ENCODE measurements at places on chromosomes 6 and 20.

GRCh38 chr6:133587546-133588160 lies 301.3 kb upstream of the TCF21 start:
- DNase-seq = no peak

GRCh38 chr6:36735110-36736071 lies 37.8 kb downstream of the RAB44 start:
- DNase-seq = no peak

DNA sequence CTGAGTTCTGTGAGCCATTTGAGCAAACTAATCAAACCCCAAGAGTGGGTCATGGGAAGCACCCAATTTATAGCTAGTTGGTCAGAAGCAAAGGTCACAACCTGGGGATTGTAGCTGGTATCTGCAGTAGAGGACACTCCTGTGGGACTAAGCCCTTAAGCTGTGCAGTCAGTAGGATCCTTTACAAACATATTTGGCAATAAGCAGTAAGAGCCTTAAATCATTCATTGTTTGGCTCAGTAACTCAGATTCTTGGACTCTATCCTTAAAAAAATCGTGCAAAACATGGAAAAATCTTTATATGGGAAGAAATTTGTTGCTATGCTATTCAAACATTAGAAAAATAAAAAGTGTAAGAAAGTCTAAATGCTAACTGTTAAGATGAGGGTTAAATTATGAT lies 29.9 kb downstream of the FRK start:
- no peak for DNase-seq

GRCh38 chr6:163655217-163656121 lies 241.0 kb downstream of the QKI start:
- no peak for DNase-seq

GRCh38 chr20:20582734-20583133 lies 129.7 kb downstream of the RALGAPA2 start:
- no peak for DNase-seq

- no peak for DNase-seq
Observed at GRCh38 chr20:38355161-38356012, 9.1 kb downstream of the LBP start.

DNA sequence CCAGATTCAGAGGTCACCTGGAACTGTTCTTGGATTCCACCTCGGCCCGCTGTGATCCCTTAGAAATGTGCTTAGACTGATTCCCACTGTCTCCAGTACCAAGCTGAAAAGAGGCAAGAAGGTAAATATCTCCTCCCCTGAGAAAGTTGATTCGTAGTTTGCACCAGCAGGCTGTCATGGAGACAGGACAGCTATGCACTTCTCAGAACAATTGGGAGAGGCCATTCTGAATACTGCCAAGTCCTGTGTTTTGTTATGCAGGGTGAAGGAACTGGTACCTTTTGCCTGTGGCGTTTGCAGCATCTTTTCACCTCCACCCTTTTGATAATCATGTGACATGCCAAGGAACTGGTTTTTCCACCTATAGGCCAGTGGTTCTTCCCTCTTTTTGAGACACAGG lies 58.2 kb upstream of the RNGTT start:
- DNase-seq = no peak

GRCh38 chr6:29926413-29927274 lies 15.7 kb upstream of the HLA-A start:
- no peak for DNase-seq

- no peak for DNase-seq
Observed at GRCh38 chr20:8545212-8545611, 413.1 kb downstream of the PLCB1 start.

DNA sequence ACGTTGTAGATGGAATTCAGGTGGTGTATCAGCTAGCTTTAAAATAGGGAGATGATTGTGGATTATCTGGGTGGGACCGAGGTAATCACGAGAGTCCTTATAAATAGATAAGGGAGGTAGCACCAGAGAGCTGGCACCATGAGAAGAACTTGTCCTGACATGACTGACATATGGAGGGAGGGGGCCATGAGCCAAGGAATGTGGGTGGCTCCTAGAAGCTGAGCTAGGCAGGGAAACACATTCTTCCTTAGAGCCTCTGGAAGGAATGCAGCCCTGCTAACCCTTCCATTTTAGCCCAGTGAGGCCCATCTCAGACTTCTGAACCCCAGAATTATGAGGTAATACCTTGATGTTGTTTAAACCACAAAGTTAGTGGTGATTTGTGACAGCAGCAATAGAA lies 321.1 kb upstream of the SULF2 start:
- DNase-seq = no peak

DNA sequence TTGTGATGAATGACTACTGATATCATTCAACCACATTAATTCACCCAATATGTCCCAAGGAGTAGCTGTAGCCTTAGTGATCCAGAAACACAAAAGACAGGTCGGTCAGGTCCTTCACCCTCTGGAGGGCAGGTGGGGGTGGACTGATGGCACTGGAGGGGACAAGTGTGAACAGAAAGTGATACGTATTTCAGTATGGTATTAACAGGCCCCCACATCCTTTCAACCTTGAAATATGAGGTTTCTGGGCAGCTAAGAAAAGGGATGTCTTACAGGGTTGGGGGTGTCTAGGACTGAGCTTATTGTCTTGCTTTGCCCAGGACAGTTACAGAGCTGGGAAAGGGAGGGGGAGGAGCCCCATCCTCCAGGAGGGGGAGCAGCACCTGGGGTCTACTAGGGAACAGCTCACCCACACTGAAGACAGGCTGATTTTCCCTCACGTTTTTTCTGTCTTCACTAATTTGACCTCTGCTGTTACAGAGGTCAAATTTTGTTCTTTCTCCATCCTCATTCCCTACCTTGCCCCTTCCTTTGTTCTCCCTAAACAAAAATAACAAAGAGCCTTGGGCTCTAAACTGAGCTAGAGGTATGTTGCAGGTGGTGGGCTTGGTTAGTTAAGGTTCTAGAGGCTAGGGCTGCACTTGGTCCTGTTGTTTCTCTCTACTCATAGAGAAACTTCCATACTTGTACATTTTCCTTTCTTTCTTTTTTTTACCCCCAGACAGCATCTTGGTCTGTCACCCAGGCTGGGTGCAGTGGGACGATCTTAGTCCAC lies 38.0 kb upstream of the EEF1A1 start:
- no peak for DNase-seq

DNA sequence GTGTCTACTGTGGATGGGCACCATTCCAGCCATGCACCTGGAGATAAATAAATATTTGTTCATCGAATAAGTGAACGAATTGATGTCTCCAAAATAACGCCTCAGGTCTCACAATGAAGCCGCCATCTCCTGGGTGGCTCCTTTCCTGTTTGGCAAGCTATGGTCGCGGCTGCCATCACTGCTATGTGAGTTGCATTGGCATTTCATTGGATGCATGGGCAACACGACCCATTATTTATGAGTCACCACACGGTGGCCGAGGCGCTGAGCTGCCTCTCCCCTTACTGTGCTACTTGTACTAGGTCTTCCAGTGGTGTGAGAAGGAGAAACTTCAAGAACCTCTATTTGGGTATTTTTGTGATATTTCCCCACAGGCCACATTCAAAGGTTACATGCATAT lies 21.3 kb upstream of the PDE10A start:
- no peak for DNase-seq

GRCh38 chr6:4316867-4317400 lies 181.6 kb upstream of the ECI2 start:
- DNase-seq = no peak

GRCh38 chr20:44030394-44030793 lies 115.7 kb downstream of the TOX2 start:
- DNase-seq = no peak

- DNase-seq = peak; percentile 45
Observed at GRCh38 chr6:29071831-29072723, 15.0 kb downstream of the OR2B3 start.

DNA sequence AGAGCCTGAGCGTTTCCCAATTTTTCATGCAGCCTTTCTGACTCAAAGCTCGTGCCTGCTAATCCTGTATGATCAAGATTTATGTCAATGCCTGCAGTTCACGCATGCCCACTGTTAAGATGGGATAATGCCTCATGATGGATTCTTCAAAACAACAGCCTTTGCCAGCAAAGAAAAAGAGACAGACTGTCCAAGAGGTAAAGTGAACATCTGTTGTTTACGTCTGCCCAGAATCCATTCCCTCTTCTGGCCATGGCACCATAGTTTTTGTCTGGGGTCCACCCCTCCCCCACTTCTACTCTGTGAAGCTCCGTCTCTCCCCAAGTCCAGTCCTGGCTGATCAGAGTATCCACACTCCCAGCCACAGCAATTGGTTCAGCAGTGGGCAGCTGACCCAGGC lies 91.9 kb upstream of the EYA2 start:
- no peak for DNase-seq

GRCh38 chr6:56786256-56786655 lies 143.6 kb upstream of the DST start:
- DNase-seq = no peak

DNA sequence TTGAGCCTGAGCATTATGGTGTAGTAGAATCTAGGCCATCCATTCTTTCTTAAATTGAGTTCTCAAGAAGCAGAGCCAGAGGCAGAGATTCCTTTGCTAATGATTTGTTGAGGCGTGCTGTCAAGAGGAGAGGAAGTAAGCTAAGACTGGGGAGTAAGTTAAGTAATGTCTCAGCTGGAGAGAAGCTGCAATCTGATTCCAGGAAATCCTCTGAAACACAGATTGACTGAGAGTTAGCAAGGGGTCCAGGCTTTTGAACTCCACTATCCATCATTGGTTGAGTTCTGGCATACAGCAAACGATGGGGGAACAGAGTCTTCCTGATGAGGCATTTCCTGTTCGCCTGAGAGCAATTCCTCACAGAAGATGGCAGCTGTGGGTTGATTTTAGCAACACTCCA lies 207.4 kb upstream of the RAB32 start:
- no peak for DNase-seq

DNA sequence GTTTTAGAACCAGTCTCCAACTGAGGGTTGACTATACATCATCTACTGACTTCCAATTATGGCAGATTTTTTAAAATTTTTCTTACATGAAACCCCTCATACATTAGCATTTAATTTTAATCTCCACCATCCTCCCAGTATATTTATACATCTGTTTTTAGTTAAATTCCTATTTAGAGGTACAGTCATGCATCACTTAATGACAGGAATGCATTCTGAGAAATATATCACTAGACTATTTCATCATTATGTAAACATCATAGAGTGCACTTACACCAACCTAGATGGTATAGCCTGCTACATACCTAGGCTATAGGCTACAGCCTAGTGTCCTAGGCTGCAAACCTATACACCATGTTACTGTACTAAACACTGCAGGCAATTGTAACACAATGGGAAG lies 316.7 kb upstream of the MARCKS start:
- DNase-seq = no peak

GRCh38 chr20:1225783-1226654 lies at the start of gene RAD21L1:
TSS of gene RAD21L1 (plus strand) at chr20:1226044. CDS start at chr20:1228454, 2,410 bp downstream.
- peak; percentile 84 for DNase-seq

- DNase-seq = no peak
Observed at GRCh38 chr6:169215201-169215681, 38.4 kb downstream of the THBS2 start.

- DNase-seq = no peak
Observed at GRCh38 chr6:154909821-154910220, 85.3 kb upstream of the TIAM2 start.

- DNase-seq = no peak
Observed at GRCh38 chr20:24828992-24829648, 119.9 kb upstream of the CST7 start.

GRCh38 chr20:63053432-63054102 lies 46.8 kb upstream of the BHLHE23 start:
- DNase-seq = no peak

GRCh38 chr6:149150801-149151398 lies 166.6 kb upstream of the TAB2 start:
- DNase-seq = no peak

- no peak for DNase-seq
Observed at GRCh38 chr20:55693641-55694040, 311.7 kb downstream of the CBLN4 start.

DNA sequence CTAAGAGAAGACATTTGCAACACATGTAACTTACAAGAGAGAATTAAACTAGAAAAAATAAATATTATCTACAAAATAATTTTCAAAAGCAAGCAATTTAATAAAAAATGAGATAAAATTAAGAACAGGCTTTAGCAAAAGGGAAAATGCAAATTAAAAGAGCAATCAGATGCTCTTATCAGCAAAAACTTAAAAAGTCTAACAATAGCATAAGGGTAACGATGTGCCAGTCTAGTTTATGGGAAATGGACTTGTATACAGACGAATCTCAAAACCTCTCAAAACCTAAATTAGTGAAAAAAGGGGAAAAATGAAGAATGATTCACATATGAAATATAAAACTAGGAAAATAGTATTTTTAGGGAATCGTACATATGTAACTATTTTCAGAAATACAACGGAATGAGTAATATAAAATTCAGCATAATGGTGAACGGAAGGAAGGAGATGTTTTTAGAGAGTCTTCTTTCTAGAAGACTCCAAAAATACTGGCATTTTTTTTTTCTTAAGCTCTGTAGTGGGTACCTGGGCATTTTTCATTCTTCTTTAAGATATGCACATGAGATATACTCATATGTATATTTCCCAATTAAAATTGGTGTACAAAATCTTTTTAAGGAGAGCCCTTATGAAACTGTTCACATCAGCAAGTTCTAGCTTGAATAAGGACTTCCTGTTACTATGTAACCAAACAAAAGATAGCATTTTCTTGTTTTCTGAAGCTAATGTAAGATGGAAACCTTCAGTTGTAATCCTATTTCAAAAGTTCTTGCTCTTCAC lies 927 bp upstream of the MANEA start:
- no peak for DNase-seq

GRCh38 chr6:22613695-22614094 lies 44.3 kb downstream of the HDGFL1 start:
- DNase-seq = no peak

DNA sequence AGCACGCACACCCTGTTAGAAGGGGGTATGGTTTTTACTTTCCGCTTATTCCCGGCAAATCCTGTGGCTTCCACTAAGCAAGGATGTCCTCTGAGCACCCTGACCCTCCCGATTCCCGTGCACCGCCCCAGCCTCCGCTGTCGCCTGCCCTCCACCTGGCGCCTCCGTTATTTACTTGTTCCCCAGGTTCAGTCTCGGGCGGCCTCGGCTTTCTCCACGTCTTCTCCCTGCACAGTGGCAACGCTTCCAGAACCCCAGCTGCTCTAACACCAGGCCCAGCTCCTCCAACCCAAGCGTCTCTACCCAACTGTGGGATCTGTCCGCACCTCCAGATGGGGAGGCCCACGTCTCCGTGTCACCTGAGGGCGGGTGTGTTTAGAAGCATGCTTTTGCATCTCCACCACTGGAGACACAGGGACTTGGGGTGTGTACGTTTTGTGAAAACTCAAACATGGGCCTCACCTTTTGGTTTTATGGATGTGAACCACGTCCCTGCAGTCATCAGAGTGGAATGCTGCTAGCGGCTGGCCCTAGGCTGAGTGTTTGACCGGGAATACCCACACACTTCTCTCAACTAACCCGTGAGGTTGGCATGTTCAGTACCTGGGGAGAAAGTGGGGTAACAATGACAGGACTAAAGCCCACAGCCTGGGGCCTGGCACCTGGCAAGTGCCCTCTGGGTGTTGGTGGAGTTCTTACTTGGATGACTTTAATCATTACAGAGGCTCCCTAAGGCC lies 79.9 kb downstream of the THBS2 start:
- DNase-seq = no peak

GRCh38 chr20:50004229-50004628 lies 21.4 kb downstream of the SNAI1 start:
- DNase-seq = no peak
